ENCODE measurements at places on chromosomes 13 and 19.

DNA sequence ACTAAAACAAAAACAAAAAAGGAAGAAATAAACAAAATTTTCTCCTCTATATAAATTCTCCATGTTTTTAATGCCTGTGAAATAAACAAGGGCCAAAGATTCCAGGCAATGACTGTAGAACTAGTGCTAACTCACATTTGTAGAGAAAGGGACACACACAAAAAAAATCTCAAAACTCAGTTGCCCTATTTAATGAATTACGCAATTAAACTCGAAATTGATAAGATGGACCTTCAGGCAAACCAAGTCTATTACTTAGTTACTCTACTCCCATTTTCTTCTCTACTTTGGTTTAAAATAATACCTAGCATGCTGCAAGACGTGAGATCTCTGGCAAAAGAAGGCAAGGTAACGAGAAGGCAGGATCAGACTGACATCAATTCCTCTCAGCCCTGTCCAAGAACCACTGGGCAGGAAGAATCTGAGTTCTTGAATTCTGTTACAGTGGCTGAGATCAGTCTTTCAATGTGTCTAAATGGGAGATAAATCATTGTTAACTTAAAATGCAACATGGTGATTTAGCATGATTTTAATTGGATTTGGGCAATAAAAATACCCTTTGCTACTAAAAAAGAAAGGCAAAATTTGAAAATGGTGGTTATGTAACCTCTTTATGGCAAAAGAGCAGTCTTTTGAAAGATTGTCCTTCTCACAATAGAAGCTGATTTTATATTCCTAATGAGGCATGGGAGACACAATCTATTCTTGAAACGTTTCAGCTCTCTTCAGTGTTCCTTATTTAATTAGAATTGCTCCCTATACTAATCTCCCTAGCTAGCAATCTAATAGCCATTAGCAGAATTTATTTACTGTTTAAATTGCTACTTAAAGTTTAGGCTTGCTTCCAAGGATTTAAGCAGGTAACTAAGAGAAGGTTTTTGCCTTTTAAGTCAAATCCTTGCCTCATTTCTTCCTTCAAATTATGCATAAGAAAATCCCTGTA is 25.9 kb downstream of the SPRY2 start:
- no peak for DNase-seq

DNA sequence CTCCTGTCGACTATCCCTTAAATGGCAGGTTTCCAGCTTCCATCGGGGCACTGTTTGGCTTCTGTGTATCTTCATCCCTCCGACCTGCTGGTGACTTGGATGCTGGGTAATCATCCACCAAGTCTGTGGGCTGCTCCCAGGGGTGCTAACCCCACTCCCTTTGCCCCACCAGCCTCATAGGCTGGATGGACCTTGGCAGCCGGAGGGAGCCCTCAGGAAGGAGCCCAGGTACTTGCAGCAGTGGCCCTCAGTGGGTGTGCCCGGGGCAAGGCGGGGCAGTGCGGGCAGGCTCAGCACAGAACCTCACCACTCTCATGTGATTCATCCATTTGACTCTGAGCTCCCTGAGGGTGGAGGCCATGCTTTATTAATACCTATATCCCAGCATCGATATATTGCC is 27.4 kb upstream of the TUBGCP3 start:
- DNase-seq: no peak

GRCh38 chr13:113882716-113883115 is 18.8 kb upstream of the GAS6 start:
- no peak for DNase-seq

DNA sequence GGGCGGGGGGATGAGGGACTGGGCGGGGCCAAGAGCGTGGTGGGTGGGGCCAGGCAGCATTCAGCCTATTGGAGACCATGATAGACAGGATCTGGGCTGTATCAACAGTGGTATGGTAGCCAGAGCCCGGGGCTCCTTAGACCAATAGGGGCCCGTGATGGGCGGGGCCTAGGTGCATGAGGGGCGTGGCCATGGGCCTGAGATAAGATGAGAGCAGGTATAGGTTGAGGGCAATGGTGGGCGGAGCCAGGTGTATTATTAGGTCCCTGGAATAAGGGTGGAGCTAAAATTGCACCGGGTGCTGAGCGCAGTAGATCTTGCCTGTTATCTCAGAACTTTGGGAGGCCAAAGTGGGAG is 5.3 kb downstream of the ABCA7 start:
- no peak for DNase-seq

DNA sequence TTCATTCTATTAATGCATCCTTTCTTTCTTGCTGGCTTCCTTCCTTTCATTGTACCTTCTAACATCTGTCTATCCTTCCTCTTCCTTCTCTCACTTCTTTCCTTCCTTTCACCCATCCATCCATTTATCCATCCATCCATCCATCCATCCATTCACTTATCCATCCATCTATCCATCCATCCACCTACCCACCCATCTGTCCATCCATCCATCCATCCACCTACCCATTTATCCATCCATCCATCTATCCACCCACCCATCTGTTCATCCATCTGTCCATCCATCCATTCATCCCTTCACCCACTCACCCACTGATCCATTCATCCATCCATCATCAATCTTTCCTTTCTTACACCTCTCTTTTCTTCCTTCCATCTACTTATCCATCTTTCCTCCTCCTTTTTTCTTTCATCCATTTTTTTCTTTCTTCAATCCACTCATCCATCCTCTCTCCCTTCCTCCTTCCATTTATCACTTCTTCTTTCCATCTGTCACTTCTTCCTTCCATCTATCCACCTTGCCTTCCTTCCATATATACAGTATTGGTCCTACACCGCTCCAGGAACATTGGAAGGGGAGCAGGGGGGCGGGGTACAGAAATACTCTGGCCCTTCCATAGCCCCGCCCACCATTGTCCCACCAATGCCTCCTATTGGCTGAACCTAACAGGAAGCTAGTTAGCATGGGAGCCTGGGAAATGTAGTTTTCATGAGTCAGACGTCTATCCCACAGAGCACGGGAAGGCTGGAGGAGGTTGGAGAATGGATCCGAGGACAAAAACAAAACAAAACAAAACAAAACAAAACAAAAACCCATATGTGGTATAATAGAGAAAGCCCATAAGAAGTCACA is 45.9 kb downstream of the MBD3L1 start:
- no peak for DNase-seq

GRCh38 chr13:52975161-52975560 is 53.5 kb upstream of the OLFM4 start:
- DNase-seq: no peak

- DNase-seq: no peak
Measured at GRCh38 chr13:88071371-88071770, 400.2 kb downstream of the SLITRK5 start.

GRCh38 chr13:79481685-79482052 is 714 bp downstream of the NDFIP2 start:
- peak; percentile 10 for DNase-seq

DNA sequence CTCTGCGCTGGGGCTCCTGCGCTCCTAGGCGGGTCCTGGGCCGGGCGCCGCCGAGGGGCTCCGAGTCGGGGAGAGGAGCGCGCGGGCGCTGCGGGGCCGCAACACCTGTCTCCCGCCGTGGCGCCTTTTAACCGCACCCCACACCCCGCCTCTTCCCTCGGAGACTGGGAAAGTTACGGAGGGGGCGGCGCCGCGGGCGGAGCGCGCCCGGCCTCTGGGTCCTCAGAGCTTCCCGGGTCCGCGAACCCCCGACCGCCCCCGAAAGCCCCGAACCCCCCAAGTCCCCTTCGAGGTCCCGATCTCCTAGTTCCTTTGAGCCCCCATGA is at the start of gene GJB2:
Gene GJB2, minus strand, starts transcription at position 103 of the 326 bp plus-strand sequence. CDS start 3,357 bp downstream, outside the sequence.
- no peak for DNase-seq

- DNase-seq: no peak
Measured at GRCh38 chr19:39325778-39326665, 5.4 kb upstream of the LRFN1 start.

DNA sequence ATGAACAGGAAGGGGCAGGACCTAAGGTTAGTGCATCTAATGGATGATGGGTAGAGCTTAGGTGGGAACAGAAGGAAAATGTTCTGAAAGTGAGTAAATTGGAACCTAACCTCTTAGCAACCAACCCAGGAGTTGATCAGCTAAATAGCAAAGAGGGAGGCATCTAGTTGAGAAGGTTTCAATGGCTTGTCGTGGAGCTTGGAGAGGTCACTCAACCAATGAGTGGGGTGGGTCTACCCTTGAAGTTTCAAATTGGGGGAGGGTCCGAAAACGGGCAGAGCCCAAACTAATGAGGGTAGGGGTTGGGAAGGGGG is 5.7 kb upstream of the SHKBP1 start:
- DNase-seq: no peak

DNA sequence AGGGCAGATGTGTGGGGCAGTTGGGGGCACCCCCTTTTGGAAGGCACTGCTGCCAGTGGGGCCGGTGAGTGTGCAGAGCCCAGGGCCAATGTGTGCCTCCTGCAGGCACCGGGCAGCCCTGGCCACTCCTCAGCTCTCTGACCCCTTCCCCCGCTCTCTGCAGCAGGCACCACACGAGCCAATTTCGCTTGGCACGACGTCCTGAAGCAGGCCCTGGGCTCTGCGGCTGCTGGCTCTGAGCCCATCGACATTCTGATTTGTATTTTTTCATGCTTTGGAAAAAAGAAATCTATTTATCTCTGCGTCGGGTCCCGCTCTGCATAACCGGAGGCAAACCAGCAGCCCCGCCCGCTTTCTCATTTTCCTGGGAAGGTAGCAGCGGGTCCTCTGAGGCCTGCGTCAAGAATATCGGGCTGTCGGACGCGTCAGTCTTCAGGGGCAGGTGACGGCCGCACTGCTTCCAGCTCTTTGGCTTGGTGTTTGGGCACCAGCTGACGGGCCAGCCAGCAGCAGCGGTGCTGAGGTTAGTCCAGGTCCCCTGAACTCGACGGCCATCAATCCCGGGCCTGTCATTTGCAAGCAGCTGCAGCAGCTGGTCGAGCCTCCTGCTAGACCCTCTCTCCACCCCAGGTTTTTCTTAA is 134.3 kb downstream of the KDM4B start:
- no peak for DNase-seq

DNA sequence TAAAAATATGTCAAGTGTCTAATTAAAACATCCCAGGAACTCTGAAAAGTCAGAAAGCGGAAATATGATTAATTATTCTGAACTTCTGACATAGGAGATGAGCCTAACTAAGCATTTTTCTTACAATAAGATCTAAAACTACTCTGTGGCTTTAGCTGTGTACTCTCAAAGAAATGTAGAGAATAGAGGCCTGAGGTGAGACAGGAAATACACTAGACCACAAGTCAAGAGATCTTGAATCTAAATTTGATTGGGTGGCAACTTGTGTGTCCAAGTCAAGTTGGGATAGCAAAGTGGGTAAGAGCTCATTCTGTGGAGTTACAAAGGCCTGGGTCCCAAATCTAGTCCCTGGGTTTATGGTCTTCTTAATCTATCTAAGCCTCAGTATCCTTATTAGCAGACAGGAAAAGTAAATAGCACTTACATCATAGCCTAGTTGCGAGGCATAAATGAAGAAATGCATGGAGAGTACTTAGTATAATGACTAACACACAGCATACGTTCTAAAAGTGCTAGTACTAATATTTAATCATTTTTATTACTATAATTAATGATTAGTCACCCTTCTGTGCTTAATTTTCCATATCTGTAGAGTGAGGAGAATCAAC is 9.4 kb upstream of the LRRC63 start:
- no peak for DNase-seq

DNA sequence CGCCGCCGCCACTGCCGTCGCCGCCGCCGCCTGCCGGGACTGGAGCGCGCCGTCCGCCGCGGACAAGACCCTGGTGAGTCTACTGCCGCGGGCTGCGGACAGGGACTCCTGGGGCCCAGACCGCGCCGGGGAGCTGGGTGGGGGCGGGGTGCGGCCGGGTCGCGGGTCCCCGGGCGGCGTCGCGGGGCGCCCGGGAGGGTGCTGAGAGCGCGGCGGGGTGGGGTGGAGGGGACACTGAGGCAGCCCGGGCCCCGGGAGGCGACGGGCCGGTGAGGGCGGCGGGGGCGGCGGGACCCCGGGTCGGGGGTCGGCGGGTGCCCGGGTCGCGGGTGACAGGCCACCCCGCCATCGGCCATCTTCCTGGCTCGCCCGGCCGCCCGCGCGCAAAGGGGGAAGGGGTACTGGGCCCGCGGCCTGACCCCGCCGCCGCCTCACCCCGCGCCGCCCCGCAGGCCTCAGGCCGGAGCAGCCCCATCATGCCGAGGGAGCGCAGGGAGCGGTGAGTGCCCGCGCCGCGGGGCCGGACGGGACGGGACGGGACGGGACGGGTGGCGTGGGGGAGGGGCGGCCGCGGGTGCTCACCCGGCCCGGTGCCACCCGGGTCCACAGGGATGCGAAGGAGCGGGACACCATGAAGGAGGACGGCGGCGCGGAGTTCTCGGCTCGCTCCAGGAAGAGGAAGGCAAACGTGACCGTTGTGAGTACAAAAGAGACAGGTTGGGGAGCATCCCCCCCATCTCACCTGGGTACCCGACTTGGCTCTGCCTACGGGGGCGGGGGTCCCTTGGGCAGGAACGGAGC is 489 bp downstream of the CCNE1 start:
- no peak for DNase-seq

- no peak for DNase-seq
Measured at GRCh38 chr19:13920940-13921747, 15.1 kb downstream of the CC2D1A start.

- DNase-seq: no peak
Measured at GRCh38 chr13:43684963-43685725, 101.6 kb downstream of the ENOX1 start.

GRCh38 chr13:45807520-45808099 is 43.9 kb downstream of the SIAH3 start:
- DNase-seq: no peak

DNA sequence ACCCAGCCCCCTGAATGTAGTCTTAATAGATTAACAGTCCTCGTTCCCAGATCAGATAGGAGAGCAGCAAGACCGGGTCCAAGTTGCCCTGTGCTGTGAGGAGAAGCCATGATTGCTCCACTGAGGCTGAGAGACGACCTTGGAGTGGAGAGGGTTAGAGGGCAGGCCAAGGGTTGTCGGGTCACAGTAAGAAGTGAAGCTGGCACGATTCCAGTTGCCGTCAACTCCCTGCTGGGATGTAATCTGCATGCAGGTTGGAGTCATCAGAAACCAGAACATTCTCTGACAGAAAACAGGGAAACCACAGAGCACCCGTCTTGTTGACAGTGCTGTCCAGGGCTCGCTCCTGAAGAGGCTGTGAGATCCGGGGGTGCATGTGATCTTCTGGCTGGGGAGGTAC is 19.0 kb upstream of the ATP11A start:
- DNase-seq: no peak

DNA sequence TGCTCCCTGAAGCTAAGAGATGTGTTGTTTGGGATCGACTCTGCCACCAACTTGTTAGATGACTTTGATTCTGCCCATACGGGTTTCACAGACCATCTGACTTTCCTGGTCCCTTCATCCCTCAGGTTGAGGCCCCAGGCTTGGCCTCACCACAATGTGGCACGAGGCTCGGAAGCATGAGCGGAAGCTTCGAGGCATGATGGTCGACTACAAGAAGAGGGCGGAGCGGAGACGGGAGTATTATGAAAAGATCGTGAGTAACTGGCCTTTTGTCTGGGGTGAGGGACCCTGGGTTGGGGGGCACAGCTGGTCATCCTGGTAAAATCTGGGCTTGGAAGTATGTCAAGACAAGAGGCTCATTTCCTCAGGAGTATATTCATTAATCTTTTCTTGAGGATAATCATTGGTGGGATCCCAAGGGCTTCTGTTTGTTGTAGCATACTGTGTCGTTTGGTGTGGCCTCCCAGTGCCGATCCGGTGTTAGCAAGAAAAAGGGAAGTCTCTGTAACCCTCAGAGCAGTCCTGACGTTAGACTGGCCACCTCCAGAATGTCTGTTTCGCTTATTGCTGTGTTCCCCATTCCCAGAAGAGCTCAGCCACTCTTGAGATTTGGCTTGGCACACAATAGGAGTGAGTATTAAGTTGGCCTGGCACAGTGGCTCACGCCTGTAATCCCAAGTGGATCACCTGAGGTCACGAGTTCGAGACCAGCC is 1.4 kb downstream of the CLASRP start:
- no peak for DNase-seq

- no peak for DNase-seq
Measured at GRCh38 chr19:4012092-4012974, 4.8 kb downstream of the PIAS4 start.

Measured in stimulated activated CD8-positive, alpha-beta memory T cell treated with anti-CD3 and anti-CD28 coated beads, Interleukin-7, amount 100 ng/mL, for 1 hour (primary cell).